ENCODE measurements at places on chromosomes 13 and 19.
A peak's percentile ranks its signal among the peaks of the same experiment; 100 is the strongest.

DNA sequence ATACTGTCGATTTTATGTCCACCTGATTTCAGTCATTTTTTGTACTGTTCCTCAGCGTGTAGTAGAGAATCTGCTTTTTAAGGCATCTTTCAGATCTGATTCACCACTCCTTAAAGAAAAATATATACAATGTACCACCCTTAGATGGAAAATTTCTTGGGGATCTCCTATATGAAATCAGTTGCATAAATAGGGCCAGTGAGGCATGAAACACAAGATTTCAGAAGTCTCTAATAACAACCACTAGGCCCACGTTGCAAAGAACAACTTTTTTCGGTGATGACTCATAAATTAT is 1.4 kb downstream of the USP12 start:
- no peak for DNase-seq

- DNase-seq = no peak
Observed at GRCh38 chr13:77600701-77601100, 65.2 kb downstream of the SCEL start.

GRCh38 chr13:107231944-107232343 is 664.0 kb upstream of the ARGLU1 start:
- DNase-seq = no peak

DNA sequence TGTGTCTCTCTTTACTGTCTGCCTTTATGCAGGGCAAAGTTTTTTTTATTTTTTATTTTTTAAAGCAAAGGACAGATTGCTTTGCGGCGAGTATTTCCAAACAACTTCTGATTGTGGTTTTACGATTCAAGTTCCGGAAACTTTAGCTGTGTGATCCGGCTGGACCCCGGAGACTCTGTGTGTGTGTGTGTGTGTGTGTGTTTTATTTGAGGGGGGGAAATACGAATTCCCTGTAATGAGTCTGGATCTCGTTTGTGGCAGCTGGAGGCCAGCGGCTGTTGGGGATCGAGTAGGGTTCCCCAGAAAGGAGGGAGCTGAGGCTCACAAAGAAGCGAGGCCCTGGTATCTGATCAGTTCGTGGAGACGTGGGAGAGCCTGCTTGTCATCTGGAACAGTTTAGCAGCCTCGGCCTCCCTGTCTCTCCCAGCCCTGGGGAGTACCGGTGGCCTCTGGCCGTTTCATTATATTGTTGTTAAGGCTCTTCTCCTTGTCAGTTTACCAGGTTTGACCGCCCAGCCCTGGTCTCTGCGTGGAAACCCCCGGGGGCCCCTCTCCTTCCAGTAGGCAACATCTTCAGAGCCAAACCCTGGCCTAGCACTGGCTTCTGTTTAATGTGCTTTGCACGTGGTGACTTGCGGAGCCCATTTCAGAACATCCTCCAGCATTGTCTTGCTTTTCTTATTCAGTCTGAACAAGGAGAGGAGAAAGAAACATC is 1.3 kb downstream of the FARP1 start:
- DNase-seq = no peak

GRCh38 chr19:1115646-1116420 is 12.0 kb downstream of the GPX4 start:
- no peak for DNase-seq

- DNase-seq = no peak
Observed at GRCh38 chr19:6551607-6552450, 21.0 kb downstream of the TNFSF9 start.

DNA sequence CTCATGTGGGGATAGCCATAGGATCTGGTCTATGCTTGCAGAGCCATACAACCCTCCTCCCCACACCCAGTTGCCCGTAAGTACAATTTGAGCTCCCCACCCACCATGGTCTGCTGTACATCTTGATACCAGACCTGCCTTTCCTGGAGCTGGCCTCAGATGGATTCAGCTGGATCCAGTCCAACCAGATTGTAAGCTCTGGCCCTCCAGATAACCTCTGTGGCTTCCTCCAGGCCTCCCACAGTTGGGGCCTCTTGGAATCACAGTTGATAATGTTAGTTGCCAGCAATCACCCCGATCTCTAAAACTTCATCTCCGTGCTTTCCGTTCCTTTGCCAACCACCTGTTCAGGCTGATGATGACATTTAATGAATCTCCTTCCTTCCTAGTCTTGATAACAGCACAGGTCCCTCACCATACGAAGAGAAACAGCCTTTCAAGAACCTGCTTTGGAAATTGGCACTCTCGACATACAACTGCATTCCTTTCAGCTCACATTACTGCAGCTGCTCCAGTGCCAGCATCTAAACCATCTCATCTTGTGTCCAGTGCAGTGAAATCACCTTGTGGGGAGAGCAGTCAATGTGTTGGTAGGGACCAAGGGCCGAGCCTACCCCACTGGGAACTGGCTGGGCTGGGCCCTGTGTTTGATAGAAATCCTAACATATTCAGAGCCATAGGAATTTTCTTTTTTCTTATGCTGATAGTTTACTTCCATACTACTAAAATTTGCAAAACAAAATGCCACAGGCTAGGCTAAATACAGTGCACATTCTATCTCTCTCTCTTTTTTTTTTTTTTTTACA is 15.1 kb upstream of the FOXO1 start:
- no peak for DNase-seq

DNA sequence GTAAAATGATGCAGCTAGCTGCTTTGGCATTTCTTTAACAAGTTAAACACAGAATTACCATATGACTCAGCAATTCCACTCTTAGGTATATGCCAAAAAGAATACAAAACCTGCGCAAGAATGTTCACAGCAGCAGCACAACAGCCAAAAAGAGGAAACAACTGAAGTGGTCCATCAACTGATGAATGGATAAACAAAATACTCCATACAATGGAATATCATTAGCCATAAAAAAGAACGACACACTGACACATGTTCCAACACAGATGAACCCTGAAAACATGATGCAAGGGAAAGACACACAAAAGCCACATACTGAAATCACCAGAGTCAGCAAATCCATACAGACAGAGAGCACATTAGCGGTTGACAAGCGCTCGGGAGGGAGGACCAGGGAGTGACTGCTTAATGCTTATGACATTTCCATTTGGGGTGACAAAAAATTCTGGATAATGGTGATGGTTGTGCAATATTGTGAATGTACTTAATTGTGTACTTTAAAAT is 3.0 kb downstream of the PCID2 start:
- no peak for DNase-seq

- DNase-seq = peak; percentile 89
Observed at GRCh38 chr13:49495783-49496762, at the start of gene PHF11. Gene PHF11, plus strand, starts transcription at chr13:49495953. Its CDS starts 49 bp downstream, at chr13:49496002.

- DNase-seq = no peak
Observed at GRCh38 chr13:51821606-51822005, 17.6 kb upstream of the DHRS12 start.

DNA sequence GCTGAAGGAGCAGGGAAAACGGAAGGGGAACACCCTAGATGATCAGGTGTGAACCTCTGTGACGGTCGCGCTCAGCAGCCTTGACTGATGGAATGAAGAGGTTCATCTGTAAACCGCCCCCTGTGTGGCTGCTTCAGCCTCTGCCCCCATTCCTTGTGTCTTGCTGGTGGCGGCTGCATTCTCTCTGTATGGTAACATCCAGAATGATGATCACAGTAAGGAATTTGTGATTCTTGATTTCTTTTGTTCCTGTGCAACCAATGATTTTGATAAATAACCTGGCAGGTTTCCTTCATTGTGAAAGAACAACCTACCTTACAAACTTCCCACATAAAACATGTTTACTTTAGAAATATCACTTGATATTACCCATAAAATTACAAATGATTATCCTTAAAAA is 118.7 kb upstream of the MCF2L start:
- no peak for DNase-seq

DNA sequence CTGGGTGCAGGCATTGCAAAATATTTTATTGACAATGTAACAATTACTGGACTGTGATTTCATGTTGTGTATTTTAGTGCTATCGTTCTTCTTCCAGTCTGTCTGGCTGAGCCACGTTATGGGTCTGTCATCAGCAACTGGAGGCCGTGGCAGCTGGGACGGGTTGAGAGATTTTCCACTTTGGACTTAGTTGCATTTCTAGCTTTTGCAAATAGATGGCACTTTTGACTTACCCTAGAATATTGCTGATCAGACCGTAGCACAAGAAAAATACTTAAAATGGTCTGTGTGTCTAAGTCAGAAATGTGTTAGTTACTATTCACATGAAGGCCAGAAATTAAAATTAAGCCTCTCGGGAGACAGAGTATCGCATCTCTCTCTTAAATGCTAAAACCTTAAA is 211.1 kb downstream of the TEX29 start:
- DNase-seq = no peak

- DNase-seq = no peak
Observed at GRCh38 chr19:5048727-5049553, 80.0 kb downstream of the KDM4B start.

GRCh38 chr13:50400035-50400726 is 384.9 kb downstream of the KCNRG start:
- DNase-seq = no peak

DNA sequence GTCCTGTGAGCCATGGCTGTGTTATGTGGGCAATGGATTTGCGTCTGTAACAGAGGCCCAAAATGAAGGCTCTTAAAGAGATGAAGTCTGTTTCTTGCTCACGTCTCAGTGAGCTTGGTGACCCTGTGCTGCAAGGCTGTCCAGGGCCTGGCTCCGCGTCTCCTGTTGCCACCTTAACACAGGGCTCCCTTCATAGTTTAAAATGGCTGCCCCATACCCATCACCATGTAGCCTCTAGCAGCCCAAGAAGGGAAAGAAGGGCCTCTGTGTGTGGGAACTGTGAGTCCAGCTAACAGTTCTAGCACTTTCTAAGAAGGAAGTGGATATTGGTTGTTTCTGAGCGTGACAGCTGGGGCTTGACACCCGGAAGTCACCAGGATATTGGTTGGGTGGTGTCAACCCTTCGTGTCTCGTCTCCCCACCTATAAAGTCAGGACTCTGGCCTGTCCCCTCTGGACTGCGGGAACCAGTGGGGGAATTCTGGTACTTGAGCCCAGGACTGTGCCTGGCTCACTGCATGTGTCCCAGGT is 20.9 kb downstream of the TMED1 start:
- DNase-seq = no peak

All from bone marrow (tissue), 2 donors.